ENCODE measurements at places on chromosomes 1 and 21. TPM values are rescaled to one million over a fixed set of nuclear protein-coding genes. Genes with fewer than 3 reads are reported as not detected.

GRCh38 chr1:180849031-180849775 lies 63.5 kb upstream of the KIAA1614 start:
- DNase-seq = no peak

GRCh38 chr1:27349784-27350662 lies 8.2 kb downstream of the SYTL1 start:
- peak; percentile 37 for DNase-seq

DNA sequence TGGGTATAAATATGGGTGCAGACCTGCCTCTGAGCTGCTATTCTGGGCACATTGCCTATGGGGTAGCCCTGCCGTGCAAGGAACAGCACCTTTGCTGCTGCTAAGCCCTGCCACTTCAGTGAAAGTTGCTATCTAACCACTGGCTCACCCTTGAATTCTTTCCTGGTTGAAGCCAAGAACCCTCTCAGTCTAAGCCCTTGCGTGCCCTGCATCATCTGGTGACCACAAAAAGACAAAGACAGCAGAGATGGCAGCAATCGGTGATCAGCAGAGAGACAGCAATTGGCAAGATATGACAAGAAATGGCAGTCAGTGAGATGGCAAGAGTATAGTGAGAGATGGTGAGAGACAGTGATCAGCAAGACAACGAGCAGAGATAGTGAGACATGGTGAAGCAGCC lies 418.3 kb downstream of the MATN1 start:
- DNase-seq = no peak

S100A14 gene
- polyA plus RNA-seq = 0.09 TPM
